ENCODE measurements at places on chromosomes 16 and 17.
A peak's percentile ranks its signal among the peaks of the same experiment; 100 is the strongest.

- no peak for DNase-seq
These were observed 9.6 kb downstream of the IL32 start for GRCh38 chr16:3074860-3075522.

DNA sequence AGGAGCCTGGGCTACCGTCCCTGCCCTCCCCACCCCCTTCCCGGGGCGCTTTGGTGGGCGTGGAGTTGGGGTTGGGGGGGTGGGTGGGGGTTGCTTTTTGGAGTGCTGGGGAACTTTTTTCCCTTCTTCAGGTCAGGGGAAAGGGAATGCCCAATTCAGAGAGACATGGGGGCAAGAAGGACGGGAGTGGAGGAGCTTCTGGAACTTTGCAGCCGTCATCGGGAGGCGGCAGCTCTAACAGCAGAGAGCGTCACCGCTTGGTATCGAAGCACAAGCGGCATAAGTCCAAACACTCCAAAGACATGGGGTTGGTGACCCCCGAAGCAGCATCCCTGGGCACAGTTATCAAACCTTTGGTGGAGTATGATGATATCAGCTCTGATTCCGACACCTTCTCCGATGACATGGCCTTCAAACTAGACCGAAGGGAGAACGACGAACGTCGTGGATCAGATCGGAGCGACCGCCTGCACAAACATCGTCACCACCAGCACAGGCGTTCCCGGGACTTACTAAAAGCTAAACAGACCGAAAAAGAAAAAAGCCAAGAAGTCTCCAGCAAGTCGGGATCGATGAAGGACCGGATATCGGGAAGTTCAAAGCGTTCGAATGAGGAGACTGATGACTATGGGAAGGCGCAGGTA is 762 bp downstream of the CDK12 start:
- no peak for DNase-seq

DNA sequence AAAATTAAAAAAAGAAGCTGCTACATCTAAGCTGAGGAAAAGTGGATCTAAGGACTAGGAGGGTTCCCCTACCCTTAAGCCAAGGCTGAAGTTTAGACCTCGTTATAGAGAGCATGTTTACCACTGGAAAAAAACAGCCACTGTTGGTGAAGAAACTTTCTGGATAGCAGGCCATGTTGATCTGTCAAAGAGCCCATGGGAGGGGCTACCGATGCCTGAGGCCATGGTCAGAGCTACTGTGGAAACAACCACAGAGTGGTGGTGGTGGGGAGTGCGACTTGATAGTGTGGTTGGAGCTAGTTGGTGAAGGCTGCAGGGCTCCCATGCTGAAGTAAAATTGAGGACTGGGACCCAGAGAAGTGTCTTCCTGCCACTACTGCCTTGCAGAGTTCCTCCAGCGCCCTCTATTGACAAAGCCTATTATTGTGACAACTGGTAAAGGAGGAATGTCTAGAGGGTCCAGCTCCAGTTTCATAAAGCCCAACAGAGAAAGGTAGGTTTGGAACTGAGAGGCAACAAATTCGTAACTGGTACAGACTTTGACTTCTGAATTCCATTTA is 12.7 kb upstream of the FAM20A start:
- DNase-seq, result no peak

- peak; percentile 81 for DNase-seq
These were observed 7.0 kb downstream of the NOS2 start for GRCh38 chr17:27793168-27793905.

DNA sequence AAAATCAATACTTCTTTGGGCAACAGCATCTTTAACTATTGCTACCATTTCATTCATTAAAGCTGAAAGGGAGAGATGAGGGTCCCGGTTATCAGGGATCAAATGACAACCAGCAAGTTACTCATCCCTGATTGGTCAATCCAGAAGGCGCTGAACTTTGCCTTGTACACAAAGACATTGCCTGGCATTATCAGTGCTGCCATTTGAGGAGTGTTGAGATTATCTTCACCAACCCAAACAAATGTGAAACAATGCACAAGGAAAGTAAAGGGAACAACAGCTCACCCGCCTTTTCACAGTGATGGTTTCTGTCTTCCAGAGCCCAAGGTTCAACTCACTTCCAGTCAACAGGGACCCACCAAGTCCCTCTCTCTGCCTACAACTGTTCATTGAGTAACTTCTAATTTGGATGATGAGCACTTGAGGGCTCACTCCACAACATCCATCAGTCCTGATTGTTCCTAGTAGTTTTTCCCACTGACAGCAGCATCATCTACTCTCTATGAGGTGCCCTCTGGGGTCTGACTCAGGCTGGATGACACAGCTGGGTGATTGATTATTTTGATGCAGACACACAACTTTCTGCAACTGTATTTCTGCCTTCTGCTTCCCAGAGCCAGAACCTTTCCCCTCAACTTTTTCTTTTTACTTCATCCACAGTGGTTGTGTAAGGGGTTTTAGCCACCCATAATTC is 32.0 kb downstream of the LYRM9 start:
- no peak for DNase-seq

- no peak for DNase-seq
These were observed 4.0 kb downstream of the ZNF598 start for GRCh38 chr16:2005646-2006045.

DNA sequence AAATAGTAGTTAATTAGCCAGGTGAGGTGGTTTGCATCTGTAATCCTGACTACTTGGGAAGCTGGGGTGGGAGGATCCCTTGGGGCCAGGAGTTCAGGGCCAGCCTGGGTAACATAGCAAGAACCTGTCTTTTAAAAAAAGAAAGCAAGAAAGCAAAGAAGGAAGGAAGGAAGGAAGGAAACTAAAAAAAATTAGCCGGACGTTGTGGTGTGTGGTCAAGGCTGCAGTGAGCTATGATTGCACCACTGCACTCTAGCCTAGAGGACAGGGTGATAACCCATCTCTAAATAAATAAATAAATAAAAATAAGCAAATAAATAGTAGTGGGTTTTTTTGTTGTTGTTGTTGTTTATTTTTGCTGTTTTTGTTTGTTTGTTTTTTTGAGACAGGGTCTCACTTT is 39.3 kb upstream of the MAP2K6 start:
- DNase-seq, result no peak

- DNase-seq, result no peak
These were observed 7.9 kb downstream of the SEPTIN12 start for GRCh38 chr16:4780235-4780634.

- DNase-seq, result no peak
These were observed 17.8 kb downstream of the CLUH start for GRCh38 chr17:2693561-2694380.

DNA sequence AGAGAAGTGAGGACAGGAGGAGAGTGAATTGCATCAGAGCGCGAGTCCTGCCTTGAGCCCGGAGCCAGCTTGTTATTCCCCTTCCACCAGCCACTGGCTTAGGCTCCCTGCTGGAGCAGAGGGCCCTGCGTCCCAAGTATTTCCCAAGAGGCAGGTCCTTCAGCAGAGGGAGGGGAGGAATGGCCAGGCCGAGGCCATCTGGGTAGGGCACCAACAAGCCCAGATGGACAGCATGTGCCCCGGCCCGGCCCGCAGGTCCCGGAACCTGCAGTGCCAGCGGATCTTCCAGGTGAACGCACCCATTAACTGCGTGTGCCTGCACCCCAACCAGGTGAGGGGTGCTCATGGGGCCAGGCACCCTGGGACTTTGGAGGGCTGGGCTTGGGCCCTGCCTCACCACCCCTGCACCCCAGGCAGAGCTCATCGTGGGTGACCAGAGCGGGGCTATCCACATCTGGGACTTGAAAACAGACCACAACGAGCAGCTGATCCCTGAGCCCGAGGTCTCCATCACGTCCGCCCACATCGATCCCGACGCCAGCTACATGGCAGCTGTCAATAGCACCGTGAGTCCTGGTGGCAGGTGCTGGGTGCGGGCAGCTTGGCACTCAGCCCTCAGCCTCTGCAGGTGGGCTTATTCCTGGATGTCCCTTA is 1.7 kb downstream of the MLST8 start:
- no peak for DNase-seq

- DNase-seq, result no peak
These were observed 255.7 kb upstream of the DYNLRB2 start for GRCh38 chr16:80285104-80285503.

DNA sequence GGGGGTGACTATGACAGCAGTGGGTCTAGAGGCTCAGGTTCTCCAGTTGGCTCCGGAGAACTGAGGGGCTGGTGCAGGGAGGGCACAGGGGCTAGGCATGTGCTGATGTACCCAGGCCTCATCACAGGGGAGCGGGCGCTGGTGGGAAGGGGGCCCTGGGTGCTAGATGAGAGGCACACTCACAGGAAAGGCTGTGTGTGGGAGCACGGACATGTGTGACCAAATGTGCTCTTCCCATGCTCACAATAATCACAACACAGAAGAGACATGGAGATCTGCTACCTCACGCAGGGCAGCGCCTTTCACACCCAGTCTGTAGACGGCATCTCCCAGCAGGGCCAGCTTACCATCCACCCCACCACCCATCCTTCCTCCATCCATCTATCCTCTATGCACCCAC is 17.4 kb upstream of the RASD1 start:
- DNase-seq, result no peak

DNA sequence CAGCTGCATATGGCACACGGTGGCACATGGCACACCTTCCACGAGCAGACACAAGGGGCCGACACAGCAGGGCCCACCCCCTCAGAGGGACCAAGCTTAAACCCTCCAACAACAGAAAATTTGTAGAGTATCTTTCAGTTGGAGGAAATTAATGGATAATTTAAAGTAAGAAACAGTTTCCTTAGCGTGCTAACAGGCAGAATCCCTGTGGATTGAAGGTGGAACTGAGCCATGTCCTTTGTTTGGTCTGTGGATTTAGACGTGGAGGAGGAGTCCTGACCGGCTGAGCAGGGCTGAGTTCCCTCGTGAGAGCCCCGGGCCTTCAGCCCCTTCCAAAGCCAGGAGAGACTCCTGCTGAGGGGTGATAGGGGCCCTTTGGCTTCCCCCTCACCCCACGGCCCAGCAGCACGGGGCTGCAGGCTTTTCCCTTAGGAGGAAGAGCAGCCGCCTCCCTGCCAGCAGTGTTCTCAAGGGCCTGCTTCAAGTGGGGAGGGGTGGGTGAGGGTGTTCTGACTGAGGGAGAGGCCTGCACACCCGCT is 1.4 kb upstream of the CYB561 start:
- DNase-seq, result no peak

GRCh38 chr17:30939051-30939689 is 17.4 kb downstream of the ADAP2 start:
- no peak for DNase-seq

- DNase-seq, result no peak
These were observed 18.1 kb upstream of the KRT17 start for GRCh38 chr17:41642252-41643156.

DNA sequence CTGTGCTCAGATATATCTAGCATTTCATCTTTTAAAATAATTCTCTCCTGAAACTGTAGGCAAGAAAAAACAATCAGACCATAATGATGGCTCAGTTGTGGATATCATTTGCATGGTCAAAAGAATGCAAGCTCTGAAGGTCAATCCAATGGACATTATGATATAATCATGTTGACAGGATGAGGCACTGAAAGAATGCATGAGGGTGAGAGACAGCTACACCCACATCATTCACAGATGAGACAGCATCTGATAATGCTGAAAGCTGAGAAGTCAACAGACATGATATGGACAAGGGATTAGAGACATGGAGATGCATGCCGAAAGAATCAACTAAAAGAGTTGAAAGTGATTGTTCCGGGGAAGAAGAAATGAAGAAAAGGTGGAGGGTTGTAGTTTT is 346.4 kb upstream of the CDH5 start:
- DNase-seq, result no peak

DNA sequence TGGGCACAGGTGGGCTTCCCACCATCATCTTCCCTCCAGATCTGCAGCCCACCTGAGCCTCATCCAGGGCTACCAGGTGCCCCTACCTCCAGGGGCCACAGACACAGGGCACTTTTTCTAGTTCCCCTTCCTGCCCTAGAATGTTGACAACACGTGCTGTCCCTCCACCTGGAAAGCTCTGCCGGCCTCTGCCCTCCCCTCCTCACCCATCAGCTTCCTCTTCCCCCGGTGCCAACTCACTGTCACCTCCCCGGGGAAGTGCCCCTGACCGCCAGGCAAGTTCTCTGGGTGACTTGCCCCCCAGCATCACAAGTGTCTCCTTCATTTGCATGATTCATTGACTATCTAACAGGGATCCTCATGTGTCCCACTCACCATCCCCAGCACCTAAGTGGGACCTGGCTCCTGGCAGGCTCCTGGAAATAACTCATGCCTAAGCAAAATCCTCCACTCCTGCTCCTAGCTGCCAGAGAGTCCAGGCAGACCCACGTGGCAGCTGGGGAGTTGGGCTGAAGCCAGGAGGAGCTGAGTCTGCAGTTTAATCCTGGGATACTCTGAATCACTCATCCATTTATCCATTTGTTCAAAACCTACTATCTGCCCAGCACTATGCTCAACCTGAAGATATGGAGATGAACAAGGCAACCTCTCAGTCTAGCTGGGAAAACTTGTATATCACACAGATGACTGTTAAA is 304.4 kb downstream of the FOXL1 start:
- no peak for DNase-seq

DNA sequence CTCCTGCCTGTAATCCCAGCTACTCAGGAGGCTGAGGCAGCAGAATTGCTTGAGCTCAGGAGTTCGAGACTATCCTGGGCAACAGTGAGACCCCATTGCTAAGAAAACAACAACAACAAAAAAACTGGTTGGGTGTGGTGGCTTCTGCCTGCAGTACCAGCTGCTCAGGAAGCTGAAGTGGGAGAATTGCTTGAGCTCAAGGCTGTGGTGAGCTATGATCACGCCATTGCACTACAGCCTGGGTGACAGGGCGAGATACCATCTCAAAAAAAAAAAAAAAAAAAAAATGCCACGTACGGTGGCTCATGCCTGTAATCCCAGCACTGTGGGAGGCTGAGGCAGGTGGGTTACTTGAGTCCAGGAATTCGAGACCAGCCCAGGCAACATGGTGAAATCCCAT is 34.1 kb downstream of the NME2 start:
- DNase-seq, result no peak

DNA sequence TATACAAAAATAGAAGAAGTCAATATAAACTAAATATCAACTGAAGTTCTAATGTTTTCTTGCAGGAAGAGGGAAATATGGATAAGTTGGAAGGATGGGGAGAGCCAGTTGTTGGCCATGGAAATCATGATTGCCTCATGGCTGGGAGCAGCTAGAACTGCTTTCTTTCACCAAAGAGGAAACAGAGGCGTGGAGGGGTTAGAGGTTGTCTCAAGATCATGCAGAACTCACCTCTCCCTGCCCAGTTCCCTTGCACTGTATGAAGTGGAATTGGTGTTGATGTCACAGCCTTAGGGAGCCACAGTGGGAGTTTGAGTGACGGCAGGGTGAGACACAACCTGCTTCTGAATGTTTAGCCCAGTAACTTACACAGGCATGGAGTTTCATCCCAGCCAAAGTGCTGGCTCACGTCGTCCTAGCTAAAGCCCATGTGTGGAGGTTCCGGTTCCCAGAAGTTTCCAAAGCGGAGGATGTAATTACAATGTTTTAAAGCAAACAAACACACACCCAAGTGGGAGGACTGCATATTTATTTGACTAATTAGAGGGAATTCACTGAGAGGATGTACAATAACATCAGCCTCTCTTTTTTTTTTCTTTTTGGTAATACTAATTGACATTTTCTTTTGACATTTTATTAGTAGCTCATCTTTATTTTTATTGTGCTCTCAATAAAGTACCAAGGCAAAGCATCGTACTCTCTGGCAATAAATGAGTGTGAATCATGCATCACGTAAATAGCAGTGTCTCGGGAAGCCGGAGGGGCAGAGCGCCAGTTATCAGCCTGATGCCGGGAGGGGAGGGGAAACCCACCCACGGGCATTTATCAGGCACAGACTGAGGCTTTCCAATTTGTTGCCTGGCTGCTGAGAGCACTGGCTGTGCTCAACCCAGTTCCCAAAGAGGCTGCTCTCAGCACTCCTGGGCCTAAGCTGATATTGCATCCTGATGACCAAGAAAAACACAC is 118.7 kb upstream of the CDH5 start:
- DNase-seq, result no peak

All from frontal cortex (tissue), 4 donors.